ENCODE measurements at places on chromosomes 7 and 10. TPM values are rescaled to one million over a fixed set of nuclear protein-coding genes. Genes with fewer than 3 reads are reported as not detected.

The HEPACAM2 gene
- total RNA-seq = not detected

The CTNNA3 gene
- total RNA-seq = not detected

The NUTM2E gene
- not detected for total RNA-seq

The CALML3 gene
- total RNA-seq = not detected

The TBL2 gene
- total RNA-seq = 135 TPM

The GTPBP10 gene
- 26.8 TPM for total RNA-seq

The AP5Z1 gene
- 35.8 TPM for total RNA-seq

The SUGCT gene
- total RNA-seq = 8.9 TPM

The ATG9B gene
- total RNA-seq = under 0.01 TPM
